Pancreas (tissue), 10 donors: ENCODE measurements at places on chromosomes 4 and X. TPM values are rescaled to one million over a fixed set of nuclear protein-coding genes. Genes with fewer than 3 reads are reported as not detected.

EXOC1L gene
- total RNA-seq, result not detected

DNA sequence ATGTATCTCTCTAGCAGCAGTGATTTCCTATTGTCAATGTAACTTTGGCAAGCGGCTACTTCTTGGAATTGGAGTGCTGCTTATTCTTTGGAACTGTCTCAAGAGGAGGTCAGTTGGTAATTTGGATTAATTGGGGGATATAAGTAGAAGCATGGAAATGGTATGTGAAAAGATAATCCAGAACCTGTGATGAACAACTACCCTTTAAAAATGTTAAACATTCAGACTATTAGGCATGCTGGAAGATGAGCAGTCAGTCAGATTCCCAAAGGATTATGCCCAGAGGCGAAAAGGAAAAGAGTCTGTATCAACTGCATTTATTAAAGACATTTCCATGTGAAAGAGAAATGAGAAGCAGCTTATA lies 62.5 kb downstream of the SEC24D start:
- H3K27me3 ChIP-seq, result no peaks in the 10 kb centered on the region
- no peak overlapping the region for H3K27ac ChIP-seq
- H3K4me3 ChIP-seq, result no peak overlapping the region
- no peaks in the 10 kb centered on the region for H3K4me1 ChIP-seq

GRCh38 chrX:124362072-124362471 lies 15.7 kb downstream of the SH2D1A start:
- H3K27ac ChIP-seq, result no peak overlapping the region
- no peak for DNase-seq
- no peaks in the 10 kb centered on the region for H3K36me3 ChIP-seq
- no peaks in the 10 kb centered on the region for H3K27me3 ChIP-seq
- no peaks in the 10 kb centered on the region for H3K4me1 ChIP-seq

GRCh38 chrX:53089224-53089842 lies 4.6 kb upstream of the KANTR start:
- peak; percentile 50 for DNase-seq
- H3K4me3 ChIP-seq, result peak overlapping the region; percentile 41
- no peaks in the 10 kb centered on the region for H3K36me3 ChIP-seq
- no peaks in the 10 kb centered on the region for H3K27me3 ChIP-seq
- H3K27ac ChIP-seq, result peak overlapping the region; percentile 66

TSPAN7 gene
- total RNA-seq, result 15.2 TPM
